Aorta (tissue), 5 donors: ENCODE measurements at places on chromosomes 2 and 18. TPM values are rescaled to one million over a fixed set of nuclear protein-coding genes. Genes with fewer than 3 reads are reported as not detected.
A peak's percentile ranks its signal among the peaks of the same experiment; 100 is the strongest.

The PLEKHH2 gene
- total RNA-seq: 38.0 TPM

The ZNF24 gene
- total RNA-seq: 44.3 TPM

The TACR1 gene
- 3.4 TPM for total RNA-seq

The FAP gene
- 28.6 TPM for total RNA-seq

The TSPYL6 gene
- total RNA-seq: not detected

The CAVIN2 gene
- 37.8 TPM for total RNA-seq

The CYP27C1 gene
- total RNA-seq: 0.16 TPM

The DSC3 gene
- total RNA-seq: 0.58 TPM

The FBXO15 gene
- 0.52 TPM for total RNA-seq

The ZNF385B gene
- total RNA-seq: 3.3 TPM

The SPHKAP gene
- total RNA-seq: 0.18 TPM

The TBR1 gene
- not detected for total RNA-seq

The CIDEA gene
- total RNA-seq: 0.57 TPM

The SDC1 gene
- total RNA-seq: 1.4 TPM

GRCh38 chr2:233838251-233838650 is 16.1 kb downstream of the HJURP start:
- no peaks in the 10 kb centered on the region for H3K4me1 ChIP-seq
- H3K27ac ChIP-seq: no peak overlapping the region
- no peaks in the 10 kb centered on the region for H3K27me3 ChIP-seq
- no peak for DNase-seq

- no peak overlapping the region for H3K4me3 ChIP-seq
- DNase-seq: no peak
- no peaks in the 10 kb centered on the region for H3K27me3 ChIP-seq
- no peaks in the 10 kb centered on the region for H3K4me1 ChIP-seq
Observed at GRCh38 chr18:49368161-49368875, 92.1 kb downstream of the DYM start.

GRCh38 chr2:12623051-12623450 is 93.7 kb upstream of the TRIB2 start:
- no peaks in the 10 kb centered on the region for H3K27me3 ChIP-seq
- no peak overlapping the region for H3K27ac ChIP-seq
- DNase-seq: no peak
- H3K36me3 ChIP-seq: no peaks in the 10 kb centered on the region

DNA sequence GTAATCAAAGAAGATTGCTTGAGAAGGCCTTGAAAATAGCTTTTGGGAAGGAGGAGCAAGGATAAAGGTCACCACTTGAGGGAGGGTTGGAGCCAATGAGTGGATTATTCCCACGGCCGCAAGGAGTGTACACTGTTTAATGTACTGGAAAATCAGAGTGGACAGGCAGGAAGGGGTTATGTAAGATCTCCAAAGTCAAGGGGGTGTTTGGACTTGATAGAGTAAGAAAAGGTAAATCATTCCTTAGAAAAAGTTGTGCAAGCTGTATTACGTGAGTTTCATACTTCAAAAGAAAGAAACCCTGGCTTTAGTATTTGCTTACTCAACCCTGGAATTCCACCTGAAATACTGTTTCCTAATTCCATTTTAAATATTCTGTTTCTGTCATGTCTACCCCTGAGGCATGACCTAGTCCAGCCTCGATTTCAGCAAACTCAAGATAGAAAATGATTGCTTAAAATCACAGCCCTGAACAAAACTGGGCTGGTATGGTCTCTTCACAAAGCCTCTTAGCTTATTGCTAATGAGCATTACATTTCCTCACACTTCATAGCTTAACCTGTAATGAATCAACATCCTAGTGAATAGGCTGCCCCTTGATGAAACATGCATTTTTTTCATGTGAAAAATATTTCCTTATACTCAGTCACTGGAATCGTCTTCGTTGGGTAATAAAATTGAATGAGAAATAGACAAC is 1.1 kb downstream of the MREG start:
- no peaks in the 10 kb centered on the region for H3K27me3 ChIP-seq
- H3K36me3 ChIP-seq: no peaks in the 10 kb centered on the region
- H3K4me3 ChIP-seq: no peak overlapping the region
- no peaks in the 10 kb centered on the region for H3K4me1 ChIP-seq

DNA sequence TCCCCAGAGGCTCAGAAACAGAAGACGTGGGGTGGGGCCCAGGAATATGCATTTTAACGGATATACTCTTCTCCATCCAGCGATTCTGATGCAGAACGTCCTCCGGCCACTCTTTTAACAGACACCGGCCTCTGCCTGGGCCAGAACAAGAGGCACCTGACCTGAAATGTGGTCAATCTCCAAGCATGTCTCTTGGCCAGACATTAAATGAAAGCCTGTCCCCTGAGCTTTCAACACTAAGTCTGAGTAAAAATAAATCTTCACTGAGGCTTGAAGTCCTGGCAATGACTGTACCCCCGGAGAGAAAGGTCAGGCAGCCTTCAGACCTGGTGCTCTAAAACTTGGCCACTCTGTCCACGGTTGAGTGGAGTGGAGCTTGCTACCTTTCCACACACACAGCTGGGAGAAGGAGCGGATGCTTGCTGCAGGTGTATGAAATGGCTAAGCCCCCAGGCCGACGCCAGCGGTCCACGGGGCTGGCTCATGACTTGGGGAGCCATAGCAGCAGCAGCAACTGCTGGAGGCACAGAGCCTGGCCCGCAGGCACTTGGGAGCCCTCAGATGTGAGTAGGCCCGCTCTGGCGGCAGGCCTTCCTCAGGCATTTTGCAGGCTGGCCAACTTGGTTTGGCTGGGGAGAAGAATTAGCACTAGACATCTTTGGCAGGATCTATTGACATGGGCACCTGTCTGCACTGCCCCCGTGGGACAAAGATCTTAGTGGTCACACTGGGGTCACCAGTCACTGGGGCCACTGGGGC is 79.7 kb downstream of the TMEM17 start:
- no peaks in the 10 kb centered on the region for H3K4me1 ChIP-seq
- no peak overlapping the region for H3K4me3 ChIP-seq
- no peaks in the 10 kb centered on the region for H3K36me3 ChIP-seq
- H3K27ac ChIP-seq: no peak overlapping the region
- no peaks in the 10 kb centered on the region for H3K27me3 ChIP-seq
- DNase-seq: no peak

DNA sequence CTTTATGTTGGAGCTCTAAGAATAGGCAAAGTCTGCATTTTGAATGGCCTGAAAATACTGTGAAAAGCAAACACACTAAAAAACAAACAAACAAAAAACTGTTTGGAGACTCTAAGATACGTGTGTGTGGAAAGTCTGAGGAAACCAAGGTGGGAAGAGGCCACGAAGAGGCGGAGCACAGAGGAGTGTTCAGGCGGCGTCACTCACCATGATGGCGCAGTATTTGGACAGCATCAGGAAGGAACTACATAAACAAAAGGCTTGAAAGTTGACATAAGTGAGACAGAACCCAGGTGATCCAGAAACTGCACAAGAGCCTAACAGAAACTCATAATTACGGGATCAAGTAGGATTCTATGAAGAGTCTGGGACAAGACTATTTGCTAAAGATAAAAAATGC is 50.8 kb upstream of the SOS1 start:
- H3K4me1 ChIP-seq: no peaks in the 10 kb centered on the region
- H3K36me3 ChIP-seq: no peaks in the 10 kb centered on the region
- H3K27me3 ChIP-seq: no peaks in the 10 kb centered on the region
- H3K27ac ChIP-seq: no peak overlapping the region

DNA sequence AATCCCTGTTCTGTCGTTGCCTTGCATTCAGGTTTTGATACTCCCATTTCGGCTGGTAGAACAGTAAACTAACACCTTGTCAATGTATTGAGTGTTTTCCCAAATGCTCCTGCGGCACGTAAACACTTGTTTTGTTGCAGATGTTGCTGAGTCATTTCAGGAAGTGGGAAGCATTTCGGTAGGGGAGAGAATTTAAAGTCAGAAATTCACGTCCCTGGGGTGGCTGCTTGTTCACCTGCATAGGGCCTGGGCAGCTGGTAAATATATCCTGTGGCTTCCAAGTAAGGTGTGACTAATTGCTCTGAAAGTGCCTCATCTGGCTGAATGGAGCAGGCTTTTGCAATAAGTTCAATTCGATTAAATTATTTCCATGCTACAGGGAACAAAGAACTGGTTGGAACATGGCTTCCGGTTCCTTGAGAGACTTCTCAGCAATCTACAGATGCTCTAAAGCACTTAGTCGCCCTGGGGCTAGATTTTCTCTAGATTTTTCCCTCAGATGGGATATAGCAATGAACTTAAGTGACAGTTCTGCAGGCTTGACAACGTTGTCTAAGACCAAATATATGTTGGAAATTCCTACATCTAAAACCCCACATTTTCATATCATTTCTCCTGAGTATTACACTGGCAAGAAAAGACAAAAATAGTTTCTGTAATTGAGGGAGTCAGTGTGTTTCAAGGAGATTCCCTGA is 5.2 kb downstream of the GALR1 start:
- H3K36me3 ChIP-seq: no peaks in the 10 kb centered on the region
- H3K4me1 ChIP-seq: no peaks in the 10 kb centered on the region
- DNase-seq: no peak
- no peaks in the 10 kb centered on the region for H3K27me3 ChIP-seq
- H3K27ac ChIP-seq: no peak overlapping the region

GRCh38 chr2:226155093-226155875 is 644.3 kb downstream of the IRS1 start:
- no peaks in the 10 kb centered on the region for H3K4me1 ChIP-seq
- H3K27ac ChIP-seq: no peak overlapping the region
- no peaks in the 10 kb centered on the region for H3K36me3 ChIP-seq
- DNase-seq: no peak
- no peak overlapping the region for H3K4me3 ChIP-seq

GRCh38 chr18:22683196-22683676 is 249.9 kb upstream of the RBBP8 start:
- H3K4me1 ChIP-seq: peaks cover 2% of the 10 kb centered on the region
- H3K27ac ChIP-seq: no peak overlapping the region
- peak; percentile 65 for DNase-seq
- H3K36me3 ChIP-seq: no peaks in the 10 kb centered on the region
- no peaks in the 10 kb centered on the region for H3K27me3 ChIP-seq
- H3K4me3 ChIP-seq: no peak overlapping the region

- H3K36me3 ChIP-seq: no peaks in the 10 kb centered on the region
- no peaks in the 10 kb centered on the region for H3K27me3 ChIP-seq
- DNase-seq: no peak
- H3K4me1 ChIP-seq: peaks cover 6% of the 10 kb centered on the region
- no peak overlapping the region for H3K27ac ChIP-seq
Observed at GRCh38 chr18:63240531-63241316, 78.8 kb downstream of the BCL2 start.

- H3K4me3 ChIP-seq: no peak overlapping the region
- H3K4me1 ChIP-seq: no peaks in the 10 kb centered on the region
- H3K36me3 ChIP-seq: no peaks in the 10 kb centered on the region
Observed at GRCh38 chr2:236369661-236370062, 105.5 kb upstream of the ASB18 start.

- no peaks in the 10 kb centered on the region for H3K36me3 ChIP-seq
- no peak overlapping the region for H3K4me3 ChIP-seq
- no peak overlapping the region for H3K27ac ChIP-seq
- H3K27me3 ChIP-seq: no peaks in the 10 kb centered on the region
- peak; percentile 56 for DNase-seq
- H3K4me1 ChIP-seq: no peaks in the 10 kb centered on the region
Observed at GRCh38 chr2:218427741-218428140, 8.8 kb downstream of the VIL1 start.

- H3K27me3 ChIP-seq: no peaks in the 10 kb centered on the region
- H3K4me3 ChIP-seq: no peak overlapping the region
- H3K27ac ChIP-seq: no peak overlapping the region
Observed at GRCh38 chr18:8620845-8621244, 11.6 kb downstream of the RAB12 start.

DNA sequence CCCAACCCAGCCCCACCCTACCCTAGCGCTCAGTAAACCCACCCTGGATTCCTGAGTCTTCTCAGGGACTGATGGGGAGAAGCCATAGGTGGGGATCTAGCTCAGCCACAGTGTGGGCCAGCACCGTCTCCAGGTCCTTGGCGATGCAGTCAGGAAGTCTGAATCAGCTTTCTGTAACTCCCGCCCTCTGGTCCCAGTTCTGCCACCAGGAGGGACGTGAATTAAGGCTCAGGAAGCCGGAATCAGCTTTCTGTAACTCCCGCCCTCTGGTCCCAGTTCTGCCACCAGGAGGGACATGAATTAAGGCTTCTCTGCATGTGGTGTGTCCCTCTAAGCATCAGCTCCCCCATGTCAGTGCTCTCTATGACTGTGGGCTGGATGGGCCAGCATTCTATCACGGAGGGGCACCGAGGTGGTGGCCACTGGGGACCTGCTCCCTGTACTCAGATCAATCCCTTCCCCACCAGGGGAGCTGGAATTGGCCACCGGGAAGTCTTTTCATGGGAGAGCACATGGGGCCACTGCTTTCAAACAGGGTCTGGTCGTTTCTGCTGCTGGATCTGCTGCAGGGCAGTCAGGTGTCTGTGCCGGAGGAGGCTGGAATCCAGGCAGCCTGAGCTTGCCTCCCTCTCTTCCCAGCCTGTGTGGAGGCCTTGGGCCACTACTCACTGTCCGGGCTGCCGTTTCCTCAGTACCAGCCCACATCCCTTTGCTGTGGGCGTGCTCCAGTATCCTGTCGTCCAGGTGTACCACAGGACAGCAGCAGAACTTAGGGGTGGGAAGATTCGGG is 24.7 kb downstream of the ASB18 start:
- no peak overlapping the region for H3K27ac ChIP-seq
- DNase-seq: no peak
- no peak overlapping the region for H3K4me3 ChIP-seq
- no peaks in the 10 kb centered on the region for H3K4me1 ChIP-seq

DNA sequence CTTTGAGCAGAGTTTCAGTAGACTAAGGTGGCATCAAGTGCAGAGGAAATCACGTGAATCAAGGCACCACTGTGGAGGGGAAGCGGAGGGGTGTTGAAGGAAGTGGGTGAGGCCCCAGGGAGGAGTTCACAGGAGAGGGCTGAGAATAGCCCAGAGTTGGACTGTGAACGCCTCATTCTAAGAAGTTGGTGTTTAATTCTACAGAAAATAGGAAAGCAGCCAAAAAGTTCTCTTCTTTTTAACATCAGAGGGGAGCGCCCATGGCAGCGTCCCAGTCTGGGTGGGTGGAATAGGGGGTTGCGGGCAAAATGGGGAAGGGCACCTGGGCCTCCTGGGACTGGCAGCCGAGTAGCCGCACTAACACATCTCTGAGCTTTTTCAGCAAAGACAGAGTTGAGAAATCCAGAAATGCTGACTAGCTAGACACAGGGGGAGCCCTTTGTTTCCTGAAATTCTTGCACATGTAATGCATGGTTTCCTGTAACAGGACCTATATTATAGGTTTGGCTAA is 97.0 kb downstream of the NEB start:
- peaks cover 2% of the 10 kb centered on the region for H3K4me1 ChIP-seq
- H3K27me3 ChIP-seq: no peaks in the 10 kb centered on the region
- no peak for DNase-seq
- H3K4me3 ChIP-seq: no peak overlapping the region
- H3K36me3 ChIP-seq: no peaks in the 10 kb centered on the region
- no peak overlapping the region for H3K27ac ChIP-seq
